ENCODE measurements at places on chromosomes 12 and 14.

DNA sequence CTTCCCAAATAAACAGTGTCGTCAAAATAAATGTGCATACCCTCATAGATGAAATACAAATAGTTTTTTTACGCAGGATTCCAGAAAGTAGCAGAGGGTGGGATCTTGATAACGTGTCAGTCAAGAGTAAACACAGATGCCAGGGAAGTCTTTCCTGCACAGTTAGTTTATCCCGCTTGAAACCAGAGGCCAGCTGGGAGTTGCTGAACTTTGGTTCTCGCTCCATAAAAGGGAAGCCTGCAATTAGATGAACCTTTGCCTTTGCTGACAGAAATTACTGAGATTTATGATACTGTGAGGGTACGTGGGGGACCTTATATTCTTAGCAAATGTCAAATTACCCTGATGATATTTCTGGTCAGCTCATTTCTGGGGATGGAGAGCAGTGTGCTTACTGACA lies 18.9 kb downstream of the FAR2 start:
- no peak for DNase-seq

- DNase-seq: no peak
Measured at GRCh38 chr12:108394196-108394595, 55.1 kb upstream of the CMKLR1 start.

- no peak for DNase-seq
Measured at GRCh38 chr14:93971635-93972027, 4.7 kb downstream of the ASB2 start.

DNA sequence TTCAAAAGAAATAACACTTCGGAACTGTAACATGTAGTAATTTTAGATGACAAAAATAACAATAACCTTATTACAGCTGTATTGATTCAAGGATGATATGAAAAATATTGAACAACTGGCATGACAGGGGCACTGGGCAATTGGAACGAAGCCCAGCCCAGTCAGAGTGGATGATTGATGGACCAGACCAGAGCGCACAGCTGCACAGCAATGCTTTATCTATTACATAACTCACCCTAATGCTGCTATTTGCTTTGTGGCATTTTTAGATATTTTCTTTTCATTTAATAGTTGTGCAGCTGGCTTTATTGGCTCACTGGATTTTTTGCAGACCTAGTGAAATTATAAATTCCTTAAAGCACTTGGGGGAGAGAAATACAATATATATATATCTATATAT lies 26.9 kb upstream of the FERMT2 start:
- DNase-seq: no peak

DNA sequence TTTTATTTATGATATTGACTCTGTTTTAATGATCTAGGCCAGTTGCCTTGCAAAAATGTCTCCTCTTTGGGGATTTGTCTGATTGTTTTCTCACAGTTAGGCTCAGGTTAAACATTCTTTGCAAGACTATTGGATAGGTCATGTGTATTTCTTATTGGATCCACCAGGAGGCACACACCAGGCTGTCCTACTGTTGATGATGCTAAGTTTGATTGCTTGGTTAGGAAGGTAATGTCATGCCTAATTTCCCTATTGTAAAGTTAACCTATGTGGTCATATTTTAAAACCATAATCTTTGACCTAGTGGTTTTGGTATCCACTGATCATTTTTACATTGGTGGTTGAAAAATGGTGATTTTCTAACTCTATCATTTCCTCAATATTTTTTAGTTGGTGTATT lies 137.1 kb downstream of the BRMS1L start:
- DNase-seq: no peak

GRCh38 chr12:44816446-44817017 lies 59.6 kb downstream of the NELL2 start:
- no peak for DNase-seq

DNA sequence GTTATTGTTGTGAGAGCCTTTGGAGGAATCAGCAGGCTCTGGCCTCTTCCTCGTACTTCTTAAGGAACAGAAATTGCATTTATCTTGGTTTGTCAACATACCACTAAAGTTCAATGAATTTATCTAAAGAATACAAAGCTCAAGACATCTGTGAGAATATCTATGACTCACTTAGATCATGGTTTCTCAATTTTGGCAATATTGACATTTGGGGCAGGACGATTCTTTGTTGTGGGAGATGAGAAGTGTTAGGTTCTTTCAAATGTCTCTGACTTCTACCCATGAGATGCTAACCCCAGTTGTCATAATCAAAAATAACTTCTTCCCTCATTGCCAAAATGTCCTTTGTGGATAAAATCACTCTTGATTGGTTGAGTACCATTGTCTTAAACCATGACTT lies 1190.3 kb downstream of the GALC start:
- DNase-seq: no peak

GRCh38 chr12:53267306-53267998 lies 647 bp upstream of the ESPL1 start:
- no peak for DNase-seq

GRCh38 chr12:42490261-42490842 lies 99.2 kb downstream of the PRICKLE1 start:
- no peak for DNase-seq

- no peak for DNase-seq
Measured at GRCh38 chr12:92356425-92356824, 210.8 kb upstream of the BTG1 start.

DNA sequence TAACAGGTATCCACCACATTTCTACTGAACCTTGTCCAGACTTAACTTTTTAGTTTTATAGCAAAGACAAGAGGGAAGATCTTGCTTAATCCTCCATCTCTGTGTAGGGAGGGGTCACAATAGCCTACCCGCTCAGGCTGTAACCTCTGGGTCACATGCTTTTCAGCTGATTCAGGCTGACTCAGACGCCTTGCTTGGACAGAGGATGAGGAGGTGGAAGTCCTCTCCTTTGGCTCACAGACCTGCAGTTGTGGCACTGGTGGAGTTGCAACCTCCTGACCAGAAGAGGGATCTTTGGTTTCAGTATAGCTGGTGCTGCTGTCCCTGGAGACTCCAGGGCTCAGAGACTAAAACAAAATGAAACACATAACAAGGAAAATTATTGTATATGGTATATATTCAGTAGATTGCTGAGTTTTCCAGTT lies 16.2 kb downstream of the ACIN1 start:
- DNase-seq: peak; percentile 55

DNA sequence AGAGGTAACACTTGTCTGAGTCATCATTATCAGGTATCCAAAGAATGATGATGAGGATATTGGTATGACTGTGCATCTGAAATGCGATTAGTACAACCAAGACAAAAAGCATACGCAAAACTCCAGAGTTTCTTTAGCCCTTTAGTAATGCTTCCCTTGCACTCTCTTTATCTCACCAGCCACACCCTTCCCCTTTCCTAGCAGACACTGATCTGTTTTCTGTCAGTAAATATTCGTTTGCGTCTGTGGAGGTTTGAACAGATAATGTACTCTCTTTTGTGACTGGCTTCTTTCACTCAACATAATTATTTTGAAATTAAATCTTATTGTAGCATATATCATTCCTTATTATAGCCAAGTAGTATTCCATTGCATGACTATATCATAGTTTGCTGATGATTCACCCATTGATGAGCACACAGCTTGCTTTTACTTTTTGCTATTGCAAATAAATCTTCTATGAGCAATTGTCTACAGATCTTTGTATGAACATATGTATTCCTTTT lies 775.7 kb downstream of the SLC6A15 start:
- DNase-seq: no peak

- no peak for DNase-seq
Measured at GRCh38 chr12:104939089-104939488, 19.0 kb downstream of the SLC41A2 start.

DNA sequence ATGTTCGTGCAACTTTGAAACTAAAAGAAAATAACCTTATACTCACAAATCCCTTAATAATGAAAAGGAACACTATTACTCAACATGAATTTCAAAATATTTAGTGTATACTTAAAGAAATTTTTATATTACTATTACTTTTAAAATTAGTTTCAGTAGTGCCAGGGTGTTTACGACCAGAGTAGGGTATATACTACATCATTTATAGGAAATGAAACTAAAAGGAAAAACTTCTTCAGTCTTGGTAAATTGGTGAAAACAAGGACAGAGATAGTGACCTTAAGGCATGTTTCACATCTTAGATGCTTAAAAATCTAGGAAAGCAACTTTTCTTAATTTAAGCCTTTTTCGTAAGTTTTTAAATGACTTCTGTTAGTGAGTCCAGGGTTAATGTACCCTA lies 4.5 kb downstream of the USP15 start:
- no peak for DNase-seq

- DNase-seq: no peak
Measured at GRCh38 chr14:31388687-31389413, 31.5 kb downstream of the HEATR5A start.

DNA sequence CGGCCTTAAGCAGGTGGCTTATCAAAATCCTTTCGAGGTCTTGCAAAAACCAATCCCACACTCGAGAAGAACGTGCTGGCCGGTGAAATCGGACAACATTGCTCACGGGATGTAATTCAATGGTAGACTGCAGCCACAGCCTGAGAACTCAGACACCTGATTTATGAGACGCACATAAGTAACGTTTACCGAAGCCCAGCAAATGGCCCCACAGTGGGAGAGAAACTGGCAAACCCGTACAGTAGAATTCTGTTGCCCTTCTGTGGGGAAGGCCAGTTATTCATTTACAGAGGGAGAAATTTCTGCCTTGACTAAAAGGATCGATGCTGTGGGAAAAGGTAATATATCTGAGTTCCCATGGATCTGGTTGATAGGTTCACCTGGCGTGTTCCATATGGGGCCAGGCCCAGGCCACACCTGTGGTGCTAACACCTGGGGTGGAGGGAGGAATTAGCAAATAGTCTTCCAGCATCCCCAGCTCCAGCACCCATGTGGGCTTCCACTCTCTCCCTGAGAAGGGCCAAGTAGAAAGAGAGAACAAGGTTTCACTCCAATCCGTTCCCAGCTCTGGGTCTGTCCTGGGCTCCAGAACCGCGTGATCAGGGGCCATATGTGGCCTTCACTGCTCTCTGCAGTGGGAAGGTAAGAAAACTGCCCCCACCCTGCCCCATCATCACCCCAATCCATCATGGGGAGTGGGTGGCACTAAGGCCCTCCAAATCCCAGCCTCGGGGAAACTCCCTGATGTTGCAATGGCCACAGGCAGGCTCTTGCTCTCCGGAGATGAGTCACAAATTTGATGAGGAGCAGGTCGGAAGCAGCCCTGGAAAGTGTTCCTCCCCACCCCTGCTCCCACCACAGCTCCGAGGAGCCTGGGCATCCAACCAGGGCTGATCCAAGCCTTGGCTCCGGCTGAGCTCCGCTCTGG lies 12.7 kb downstream of the BDKRB1 start:
- DNase-seq: peak; percentile 80

DNA sequence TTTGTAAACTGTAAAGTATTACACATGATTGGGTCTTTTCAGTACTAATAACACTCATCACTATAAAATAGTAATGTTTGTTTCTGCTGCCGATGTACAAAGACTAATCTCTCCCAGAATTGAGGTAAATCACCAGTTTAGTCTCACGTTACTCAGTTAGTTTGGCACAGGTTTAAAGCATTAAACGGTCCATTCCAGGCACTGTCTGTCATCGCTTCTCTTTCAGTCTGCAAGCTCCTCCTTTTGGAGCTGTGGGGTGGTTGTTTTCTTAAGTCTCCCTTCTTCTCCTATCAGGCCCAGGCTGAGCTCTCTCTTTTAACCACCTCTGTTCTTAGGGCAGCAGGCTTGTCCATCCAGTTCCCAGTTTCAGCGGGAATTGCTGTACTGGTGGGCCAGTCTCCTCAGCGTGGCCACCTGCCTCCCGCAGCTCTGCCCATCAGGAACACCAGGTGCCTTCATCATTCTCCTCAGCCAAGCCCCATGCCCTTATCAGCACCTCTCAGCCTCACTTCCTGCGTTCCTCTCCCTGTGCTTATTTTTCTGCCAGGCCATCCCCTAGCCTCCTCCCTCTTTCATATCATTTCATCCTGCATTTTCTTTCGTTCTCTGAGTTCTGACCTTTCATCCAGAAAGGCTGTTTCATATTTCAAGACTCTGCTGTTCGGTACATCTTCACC lies 149.0 kb downstream of the TGFB3 start:
- no peak for DNase-seq

DNA sequence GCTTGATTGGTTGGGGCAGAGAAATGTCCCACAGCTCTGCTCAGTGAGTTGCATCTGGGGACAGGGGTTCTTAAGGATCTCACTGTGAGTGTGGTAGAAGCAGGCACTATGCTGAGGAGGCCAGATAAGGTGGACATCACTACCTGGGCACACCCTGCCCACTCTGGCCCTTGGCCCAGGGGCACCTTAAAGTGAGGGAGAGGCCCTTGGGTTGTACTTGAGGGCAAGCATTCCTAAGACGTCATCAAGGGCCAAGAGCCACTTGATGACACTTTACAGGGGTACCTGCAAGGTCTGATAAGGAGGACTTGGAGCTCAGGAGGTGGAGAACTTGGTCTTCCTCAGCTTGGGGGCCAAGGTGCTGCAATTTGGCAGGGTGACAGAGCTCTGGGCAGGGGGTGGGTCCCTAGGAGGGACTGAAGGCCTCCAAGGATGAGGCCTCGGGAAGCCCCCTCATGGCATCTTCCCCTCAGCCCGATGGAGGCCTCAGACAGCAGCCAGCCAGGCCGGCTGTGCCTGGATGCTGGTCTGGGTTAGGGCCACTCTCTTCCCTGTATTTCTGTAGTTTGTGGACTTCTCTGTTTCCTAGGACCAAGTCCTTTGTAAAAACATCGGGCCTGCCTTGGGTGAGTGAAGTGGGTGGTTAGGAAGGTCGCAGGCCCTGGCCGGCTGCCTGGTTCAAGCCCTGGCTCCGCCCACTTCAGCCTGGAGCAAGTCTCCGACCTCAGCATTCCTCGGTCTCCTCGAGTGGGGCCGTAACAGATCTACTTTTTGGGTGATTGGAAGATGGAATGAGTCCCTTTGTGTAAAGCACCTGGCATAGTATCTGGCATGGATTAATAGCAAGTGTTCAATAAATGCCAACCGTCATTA lies 24.8 kb downstream of the GPR68 start:
- DNase-seq: no peak

GRCh38 chr12:30806989-30807694 lies 52.4 kb upstream of the CAPRIN2 start:
- no peak for DNase-seq
